Stimulated activated CD8-positive, alpha-beta memory T cell treated with anti-CD3 and anti-CD28 coated beads, Interleukin-7, amount 100 ng/mL, for 48 hours (primary cell): ENCODE measurements at places on chromosomes 12 and 14.
A peak's percentile ranks its signal among the peaks of the same experiment; 100 is the strongest.

DNA sequence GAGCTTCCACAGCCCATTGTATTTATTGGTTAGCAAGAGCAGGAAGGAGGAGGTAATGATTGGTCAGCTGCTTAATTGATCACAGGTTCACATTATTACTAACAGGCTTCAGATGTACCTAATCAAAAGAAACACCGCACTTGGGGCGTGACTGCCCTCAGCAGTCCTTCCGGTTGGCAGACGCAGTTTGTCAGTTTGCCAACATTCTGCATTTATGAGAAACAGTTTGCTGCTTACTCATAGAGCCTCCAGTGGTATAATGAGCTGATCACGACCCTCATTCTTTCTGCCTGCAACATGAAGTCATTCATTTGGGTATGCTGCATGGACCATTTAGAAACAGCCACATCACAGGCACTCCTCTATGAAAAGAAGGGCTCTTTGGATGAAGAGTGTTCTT lies 42.5 kb upstream of the PPM1H start:
- DNase-seq, result no peak

DNA sequence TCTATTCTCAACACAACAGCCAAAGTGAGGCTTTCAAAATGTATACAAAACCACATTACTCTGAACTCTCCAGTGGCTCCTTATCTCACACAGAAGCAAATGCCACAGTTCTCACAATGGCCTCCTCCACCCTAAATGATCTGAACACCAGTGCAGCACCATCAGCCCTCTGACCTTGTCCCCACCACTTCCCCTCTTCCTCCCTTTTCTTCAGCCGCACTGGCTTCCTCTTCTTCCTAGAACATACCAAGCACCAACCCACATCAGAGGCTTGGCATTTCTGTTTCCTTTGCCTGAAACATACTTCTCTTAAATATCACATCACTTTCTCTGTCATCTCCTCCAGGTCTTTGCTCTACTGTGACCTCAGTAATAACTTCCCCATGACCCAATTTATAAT lies 66.3 kb downstream of the GPR135 start:
- DNase-seq, result no peak

DNA sequence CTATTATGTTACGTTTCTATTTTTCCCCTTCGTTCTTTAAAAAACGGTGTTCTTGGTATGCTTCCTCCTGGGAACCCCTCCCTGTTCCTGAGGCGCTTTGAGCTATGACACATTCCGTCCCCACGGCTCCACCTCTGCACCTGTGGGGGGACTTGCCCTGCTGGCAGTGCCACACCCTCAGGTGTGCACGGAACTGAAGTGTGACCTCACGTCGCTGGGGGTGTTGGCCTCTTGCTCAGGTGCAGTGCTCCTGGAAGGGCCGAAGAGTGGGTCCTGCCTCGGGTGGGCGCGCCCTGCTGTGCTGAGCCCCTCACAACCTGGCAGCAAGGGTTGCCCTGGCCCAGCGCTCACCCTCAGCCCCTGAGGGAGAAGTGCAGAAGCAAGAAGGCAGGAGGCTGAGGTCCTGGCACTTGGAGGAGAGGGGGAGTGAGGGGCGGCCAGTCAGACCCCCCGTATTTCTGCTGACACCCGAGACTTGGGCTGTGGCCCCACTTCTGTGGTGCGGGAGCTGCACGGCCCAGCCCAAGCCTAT lies 4.9 kb downstream of the AMN start:
- no peak for DNase-seq

DNA sequence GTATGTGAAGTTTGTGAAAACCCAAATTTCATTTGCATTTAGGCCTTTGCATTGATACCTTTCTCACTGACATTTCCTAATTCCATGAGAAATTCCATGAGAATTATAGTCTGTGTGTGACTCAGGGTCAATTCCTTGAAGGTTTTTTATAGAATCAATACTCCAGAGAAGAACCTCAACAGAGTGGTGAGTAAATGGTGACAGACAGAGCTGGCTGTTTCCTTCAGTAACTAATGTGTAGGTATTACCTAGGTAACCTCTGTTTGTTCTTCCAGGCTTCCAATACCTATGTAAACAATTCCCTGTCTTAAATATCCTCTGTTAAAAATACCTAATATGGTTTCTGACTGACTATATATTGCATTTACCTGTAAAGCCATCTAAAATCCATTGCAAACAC lies 117.0 kb downstream of the TTC8 start:
- DNase-seq, result no peak

DNA sequence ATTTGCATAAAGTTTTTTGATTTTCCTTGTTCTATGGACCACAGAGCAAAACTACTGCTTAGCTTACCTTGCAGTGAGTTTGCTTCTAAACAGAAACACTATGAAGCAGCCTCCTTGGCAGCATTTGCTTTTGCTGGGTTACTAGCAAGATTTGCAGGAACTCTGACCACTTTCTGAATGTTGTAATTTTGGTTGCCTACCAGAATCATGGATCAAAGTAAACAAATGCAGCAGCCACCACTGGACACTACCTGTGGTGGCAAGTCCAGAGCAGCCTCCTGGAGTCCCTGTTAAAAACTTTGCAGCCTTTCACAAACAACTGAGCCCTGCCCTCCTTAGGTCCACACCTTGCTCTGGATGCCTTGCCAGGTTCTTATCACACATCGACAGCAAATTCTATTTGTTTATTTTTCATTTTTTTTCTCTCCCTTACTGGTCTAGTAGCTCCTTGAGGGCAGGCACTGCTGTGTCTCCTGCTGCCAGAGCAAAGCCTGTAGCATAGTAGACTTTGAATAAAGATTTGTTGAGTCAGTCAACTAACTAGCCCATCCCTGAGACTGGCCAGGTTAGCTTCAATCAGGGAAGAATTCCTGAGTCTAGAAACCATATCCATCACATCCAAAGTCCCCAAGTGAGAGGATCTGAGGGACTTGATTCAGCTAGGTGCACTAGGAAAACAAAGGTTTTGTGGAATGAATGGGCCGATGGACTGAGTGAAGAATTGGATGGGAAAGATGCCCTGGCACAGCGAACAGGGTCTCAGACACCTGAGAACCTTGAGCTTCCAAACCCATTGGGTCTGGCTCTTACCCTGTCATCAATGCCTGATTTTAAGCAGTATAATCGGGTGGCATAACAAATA lies 5.7 kb downstream of the TTC6 start:
- DNase-seq, result no peak

GRCh38 chr14:78851189-78851588 lies 681.0 kb downstream of the NRXN3 start:
- DNase-seq, result no peak

- DNase-seq, result no peak
Measured at GRCh38 chr12:19561411-19561961, 122.2 kb downstream of the AEBP2 start.

- no peak for DNase-seq
Measured at GRCh38 chr14:95313707-95314106, 6.0 kb downstream of the CLMN start.

- DNase-seq, result no peak
Measured at GRCh38 chr12:124443931-124444712, 123.3 kb downstream of the NCOR2 start.

GRCh38 chr12:90090929-90091651 lies 382.5 kb upstream of the ATP2B1 start:
- DNase-seq, result peak; percentile 10

DNA sequence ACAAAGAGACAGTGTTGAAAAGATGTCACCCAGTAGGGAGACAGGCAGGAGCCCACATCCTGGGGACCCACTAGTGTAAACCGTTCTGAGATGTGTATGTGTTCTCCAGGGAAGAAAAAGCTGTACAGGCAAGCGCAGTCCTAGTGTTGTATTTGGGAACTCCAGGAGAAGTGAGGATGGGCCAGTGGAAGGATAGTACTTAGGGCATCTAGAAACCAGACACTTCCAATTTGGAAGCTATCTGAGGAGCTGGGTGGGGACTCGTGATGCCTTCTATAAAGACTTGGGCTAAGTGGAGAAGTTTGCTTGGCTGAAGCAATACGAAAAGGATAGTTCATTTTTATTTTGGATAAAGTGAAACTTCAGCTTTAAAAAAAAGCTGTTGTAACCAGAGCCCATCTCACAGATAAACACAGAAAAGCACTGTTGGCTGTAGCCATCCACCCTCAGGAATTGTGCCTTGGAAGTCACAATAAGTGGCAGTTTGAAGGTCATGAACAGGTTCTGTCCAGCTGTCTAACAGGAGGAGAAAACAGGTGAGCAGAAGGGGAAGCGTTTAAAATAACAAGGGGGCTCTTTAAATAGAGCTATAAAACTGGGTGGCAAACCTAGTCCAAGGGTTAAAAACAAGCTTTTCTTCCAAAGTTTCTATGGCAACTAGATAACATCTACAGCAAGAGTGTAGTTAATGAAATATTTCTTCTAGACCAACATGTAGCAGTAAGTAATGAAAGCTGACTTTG lies 108.0 kb upstream of the ARHGAP5 start:
- no peak for DNase-seq

DNA sequence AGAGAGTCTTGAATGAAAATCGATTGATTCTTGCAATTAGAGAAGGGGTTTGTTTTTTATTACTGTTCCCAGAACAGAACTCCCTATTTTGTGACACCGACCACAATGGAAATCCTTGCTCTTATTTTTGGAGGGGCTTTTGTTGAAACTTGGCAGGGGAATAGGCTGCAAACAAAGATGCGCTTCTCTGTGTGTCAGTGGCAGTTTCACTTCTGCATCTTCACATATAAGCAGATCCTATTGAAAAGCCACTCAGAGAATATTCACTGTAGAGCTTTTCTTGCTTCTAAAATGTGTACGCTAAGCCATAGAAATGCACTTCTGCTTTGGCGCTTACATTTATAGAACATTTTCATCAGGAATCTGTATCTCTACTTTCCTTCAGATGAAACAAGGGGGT lies 1822.4 kb upstream of the SEL1L start:
- DNase-seq, result no peak

DNA sequence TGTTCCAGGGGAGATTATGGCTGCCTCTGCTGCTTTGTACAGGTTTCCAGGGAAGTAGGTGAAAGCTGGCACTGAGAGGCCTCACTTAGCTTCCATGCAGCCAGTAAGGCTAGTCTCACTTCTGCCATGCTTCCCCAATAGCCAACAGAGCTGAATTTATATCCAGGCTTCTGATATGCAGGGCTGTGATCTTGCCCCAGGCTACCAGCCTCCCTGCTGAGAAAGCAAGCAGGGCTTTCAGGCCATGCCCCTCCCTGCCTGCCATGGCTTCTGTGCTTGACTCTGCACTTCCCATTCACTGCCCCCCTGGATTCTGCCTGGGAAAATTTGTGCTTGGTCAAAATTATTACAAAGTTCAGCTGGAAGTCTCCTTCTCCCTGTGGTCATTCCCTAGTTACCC lies 302.1 kb upstream of the FBXO33 start:
- DNase-seq, result no peak

DNA sequence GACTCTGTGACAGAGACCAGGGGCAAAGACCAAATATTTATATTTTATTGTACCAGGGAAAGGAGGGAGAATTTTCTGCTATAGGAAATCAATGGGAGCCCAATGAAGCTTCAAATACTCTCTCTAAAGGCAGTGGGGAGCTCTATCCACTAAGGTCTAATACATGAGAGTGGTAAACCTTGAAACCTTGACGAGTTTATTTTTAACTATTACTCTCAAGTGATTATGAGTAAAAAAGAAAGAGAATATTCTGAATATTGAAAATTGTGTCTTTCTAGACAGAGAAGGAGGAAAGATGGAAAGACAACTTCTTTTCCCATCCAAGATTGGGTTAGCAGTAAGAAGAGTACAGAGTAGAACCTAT lies 1722.1 kb upstream of the SEL1L start:
- no peak for DNase-seq

DNA sequence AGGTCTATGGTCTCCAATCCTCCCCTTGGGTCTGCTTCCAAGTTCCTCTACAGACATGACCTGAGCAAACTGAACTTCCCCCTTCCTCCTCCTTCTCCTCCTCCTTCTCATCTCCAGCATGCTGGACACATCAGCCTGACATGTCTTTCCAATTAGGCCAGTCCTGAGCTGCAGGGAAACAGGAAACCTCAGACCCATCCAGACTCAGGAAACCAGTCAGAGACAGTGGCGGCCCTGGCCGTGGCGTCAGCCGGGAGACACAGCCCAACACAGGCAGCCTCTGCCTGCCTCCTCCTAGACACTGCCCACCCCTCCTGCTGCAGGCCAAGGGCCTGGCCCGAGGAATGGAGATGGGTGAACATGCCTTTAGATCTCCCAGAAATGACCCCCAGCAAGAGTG lies 468.8 kb downstream of the BCL11B start:
- no peak for DNase-seq

GRCh38 chr14:51724650-51725049 lies 72.9 kb downstream of the FRMD6 start:
- DNase-seq, result no peak

- DNase-seq, result no peak
Measured at GRCh38 chr14:99331811-99332210, 59.8 kb upstream of the BCL11B start.

- DNase-seq, result no peak
Measured at GRCh38 chr12:107580750-107581618, 104.6 kb upstream of the PWP1 start.

GRCh38 chr12:64713376-64713775 lies 45.8 kb downstream of the GNS start:
- DNase-seq, result no peak

DNA sequence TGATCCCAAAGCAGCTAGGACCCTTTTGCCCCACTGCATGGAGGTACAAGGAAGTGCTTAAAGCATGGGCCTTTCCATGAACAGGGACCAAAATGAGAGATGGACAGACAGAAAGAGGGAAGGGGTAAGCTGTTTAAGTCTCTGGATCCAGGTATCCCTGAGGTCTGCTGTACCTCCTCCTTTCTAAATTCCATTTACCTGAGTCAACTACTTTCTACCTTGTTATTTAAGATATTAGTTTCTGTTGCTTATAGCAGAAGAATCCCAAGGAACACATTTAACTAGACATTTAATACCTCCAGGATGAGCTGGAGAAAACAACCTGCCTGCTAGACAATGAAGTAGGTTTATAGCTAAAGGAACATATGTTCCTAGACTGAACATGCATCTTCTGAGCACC lies 157.6 kb upstream of the TMCC3 start:
- DNase-seq, result no peak

DNA sequence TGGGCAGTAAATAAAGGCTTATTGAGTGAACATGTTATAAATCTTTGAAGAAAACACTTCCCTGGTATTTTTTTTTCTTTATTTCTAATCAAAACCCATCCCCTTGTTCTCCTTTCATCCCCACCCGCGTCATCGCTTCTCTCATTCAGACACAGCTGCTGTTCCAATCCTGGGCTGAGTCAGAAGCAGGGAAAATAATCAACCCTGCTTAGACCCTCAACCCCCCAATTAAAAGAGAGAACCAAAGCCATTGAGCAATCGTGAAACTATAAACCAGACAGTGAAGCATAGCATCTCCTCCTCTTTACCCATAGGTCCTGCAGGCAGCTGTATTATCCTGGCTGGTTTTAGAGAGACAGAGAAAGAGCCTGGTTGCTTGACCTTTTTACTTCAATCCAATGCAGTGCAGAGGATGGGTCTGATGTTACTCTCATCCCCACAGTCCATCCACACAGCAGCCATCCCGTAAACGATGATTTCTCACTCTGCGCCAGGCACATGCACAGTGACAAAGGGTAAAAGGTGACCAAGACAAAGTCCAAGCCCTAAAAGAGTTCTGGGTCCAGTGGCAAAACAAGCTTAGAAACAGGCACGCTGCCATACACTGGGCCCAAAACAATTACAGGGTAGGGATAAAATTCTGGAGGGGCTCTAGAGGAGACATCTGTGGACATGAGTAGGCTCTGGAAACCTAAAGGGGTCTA lies 238.3 kb downstream of the GALC start:
- no peak for DNase-seq

- no peak for DNase-seq
Measured at GRCh38 chr12:101696251-101697196, 916 bp upstream of the CHPT1 start.
